ENCODE measurements at places on chromosomes 4 and X. TPM values are rescaled to one million over a fixed set of nuclear protein-coding genes. Genes with fewer than 3 reads are reported as not detected.

EPHA5 gene
- total RNA-seq = 21.5 TPM

FLNA gene
- total RNA-seq = 1,031 TPM

CENPU gene
- total RNA-seq = 33.9 TPM

PRDX4 gene
- total RNA-seq = 606 TPM

PHOX2B gene
- not detected for total RNA-seq

TMSB15C gene
- total RNA-seq = 6.0 TPM

RAB33A gene
- total RNA-seq = not detected

DCAF8L2 gene
- total RNA-seq = not detected

SEPTIN6 gene
- total RNA-seq = 8.9 TPM

SERPINA7 gene
- total RNA-seq = not detected

GLRA2 gene
- not detected for total RNA-seq

ZDHHC15 gene
- not detected for total RNA-seq

LIMCH1 gene
- 295 TPM for total RNA-seq
